ENCODE measurements at places on chromosomes 12 and 14.

DNA sequence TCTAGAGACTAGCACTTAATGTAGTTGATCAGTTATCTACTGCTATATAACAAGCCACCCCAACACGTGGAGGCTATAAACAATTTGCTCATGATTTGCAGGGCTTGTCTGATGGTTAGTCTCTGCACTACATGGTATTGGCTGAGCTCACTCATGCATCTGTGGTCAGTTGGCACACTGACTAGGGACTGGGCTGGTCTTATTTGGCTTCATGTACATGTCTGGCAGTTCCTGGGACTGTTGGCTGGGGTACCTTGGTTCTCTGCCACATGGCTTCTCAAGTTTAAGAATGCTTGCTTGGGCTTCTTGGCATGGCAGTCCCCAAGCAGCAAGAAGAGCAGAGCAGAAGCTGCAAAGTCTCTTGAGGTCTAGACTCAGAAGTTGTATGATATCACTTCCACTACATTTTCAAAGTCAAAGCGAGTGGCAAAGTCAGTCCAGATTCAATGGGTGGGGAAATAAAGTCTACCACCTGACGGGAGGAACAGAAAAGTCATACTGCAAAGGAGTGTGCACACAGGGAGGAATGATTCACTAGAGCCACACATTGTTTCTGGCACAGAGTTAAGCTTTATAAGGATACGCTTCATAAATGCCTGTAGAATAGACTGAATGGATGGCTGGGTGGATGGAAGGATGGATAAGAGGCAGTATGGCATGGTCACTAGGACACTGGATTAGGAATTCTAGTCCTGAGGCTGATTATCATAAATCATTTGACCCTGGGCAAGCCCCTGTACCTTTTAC, 44.8 kb upstream of the PTHLH start:
- no peak for DNase-seq

GRCh38 chr12:121568971-121569751, 11.7 kb downstream of the KDM2B start:
- no peak for DNase-seq

DNA sequence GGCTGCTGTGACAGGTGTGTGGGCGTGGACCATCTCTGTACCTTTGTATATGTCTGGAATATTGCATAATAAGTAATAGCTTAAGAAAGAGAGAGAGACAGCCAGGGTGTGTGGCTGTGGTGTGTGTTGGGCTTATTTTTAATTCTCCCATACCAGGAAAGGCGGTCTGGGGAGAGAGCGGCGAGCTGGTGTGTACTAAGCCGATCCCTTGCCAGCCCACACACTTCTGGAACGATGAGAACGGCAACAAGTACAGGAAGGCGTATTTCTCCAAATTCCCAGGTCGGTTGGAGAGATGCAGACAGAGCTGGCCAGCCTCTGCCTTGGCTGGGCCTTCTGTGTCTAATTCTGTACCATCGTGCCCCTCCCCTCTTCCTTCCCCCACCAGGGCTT, 63.9 kb downstream of the AACS start:
- no peak for DNase-seq

DNA sequence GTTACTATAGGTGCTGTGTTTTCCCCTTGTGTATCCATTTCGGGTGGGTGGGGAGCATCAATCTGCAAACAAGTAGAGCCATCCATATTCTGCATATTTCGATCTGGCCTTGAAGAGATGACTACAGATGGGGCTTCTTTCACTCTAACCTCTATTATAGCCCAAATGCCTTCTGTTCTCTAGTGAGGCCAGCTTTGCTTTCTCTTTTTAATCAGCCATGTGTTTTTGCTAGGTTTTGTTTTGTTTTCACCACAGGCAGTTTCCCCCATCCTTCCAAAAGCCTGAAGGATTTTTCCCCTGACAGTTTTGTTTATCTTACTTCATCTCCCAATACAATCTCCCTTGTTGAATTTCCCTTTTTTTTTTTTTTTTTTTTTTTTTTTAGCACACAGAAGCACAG, 224.1 kb downstream of the BTG1 start:
- no peak for DNase-seq

DNA sequence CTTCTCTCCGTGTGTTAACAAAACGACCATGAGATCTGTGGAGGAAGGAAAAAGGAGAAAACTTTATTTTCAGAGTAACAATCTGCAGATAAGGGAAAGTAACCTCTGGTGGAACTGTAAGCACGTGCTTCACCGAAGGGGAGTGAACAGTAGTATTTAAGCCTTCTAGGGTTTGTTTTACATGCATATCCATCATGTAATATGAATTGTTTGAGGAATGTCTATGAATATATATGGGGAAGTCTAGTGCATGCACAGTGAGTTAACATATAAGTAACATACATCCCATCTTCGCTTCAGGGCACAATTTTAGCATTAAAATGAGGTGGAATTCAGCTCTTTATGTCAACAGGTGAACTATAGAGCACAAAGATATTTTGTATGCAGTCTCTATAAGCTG, 101.1 kb downstream of the FUT8 start:
- DNase-seq = no peak

DNA sequence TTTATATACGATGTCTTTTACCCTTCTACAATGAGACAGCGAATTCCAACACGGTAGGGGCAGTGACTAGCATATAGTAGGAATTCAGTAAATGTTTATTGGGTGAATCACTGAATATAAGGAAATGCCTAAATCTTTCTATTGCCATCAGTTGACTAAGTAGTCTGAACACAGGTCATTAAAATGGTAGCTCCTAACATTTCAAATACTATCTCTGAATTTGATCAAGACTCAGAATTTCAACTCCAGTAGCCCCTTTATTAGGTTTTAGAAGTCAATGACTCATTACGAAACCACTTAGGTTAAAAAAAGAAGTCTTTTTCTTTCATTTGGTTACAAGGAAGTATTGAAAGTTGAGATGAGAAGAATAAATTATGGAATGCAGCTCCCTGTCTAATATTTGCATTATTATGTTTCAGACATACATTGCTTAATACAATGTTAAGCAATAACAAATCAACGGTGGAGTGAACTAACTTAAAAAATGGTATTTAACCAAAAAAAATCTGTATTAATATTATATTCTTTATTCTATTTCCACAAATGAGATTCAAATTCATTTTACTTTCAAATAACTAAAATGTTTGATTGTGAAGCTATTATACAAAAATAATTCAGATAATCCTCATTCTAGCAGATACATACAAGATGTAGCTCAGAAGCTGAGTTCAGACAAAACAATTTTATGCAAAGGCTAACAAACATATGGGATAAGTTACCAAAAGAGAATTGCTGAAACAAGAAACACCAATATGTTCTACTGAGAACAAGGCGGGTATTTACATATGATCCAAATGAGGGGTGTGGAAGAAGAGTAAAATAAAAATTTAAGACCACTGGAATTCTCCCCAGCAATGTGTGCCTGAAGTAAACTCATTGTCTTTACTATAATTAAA, 302.7 kb downstream of the CEP128 start:
- DNase-seq = no peak

DNA sequence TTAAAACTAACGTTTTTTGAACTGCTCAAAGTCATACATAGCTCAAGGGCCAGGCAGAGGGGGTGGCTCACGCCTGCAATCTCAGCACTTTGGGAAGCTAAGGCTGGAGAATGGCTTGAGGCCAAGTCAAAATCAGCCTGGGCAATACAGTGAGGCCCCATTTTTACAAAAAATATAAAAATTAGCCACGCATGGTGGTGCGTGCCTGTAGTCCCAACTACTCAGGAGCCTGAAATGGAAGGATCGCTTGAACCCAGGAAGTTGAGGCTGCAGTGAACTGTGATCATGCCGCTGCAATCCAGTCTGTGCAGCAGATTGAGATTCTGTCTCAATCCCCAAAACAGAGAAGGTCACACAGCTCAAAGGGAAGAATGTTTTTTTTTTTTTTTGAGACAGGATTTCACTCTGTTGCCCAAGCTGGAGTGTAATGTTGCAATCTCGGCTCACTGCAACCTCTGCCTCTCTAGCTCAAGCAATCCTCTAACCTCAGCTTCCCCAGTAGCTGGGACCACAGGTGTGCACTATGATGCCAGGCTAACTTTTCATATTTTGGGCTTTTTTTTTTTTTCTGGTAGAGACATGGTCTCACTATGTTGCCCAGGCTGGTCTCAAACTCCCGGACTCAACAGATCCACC, 2.9 kb downstream of the RBM23 start:
- no peak for DNase-seq

GRCh38 chr12:67911789-67912188, 77.5 kb upstream of the IFNG-AS1 start:
- DNase-seq = no peak

- no peak for DNase-seq
These were observed 32.8 kb downstream of the CLIP1 start for GRCh38 chr12:122389677-122390076.

DNA sequence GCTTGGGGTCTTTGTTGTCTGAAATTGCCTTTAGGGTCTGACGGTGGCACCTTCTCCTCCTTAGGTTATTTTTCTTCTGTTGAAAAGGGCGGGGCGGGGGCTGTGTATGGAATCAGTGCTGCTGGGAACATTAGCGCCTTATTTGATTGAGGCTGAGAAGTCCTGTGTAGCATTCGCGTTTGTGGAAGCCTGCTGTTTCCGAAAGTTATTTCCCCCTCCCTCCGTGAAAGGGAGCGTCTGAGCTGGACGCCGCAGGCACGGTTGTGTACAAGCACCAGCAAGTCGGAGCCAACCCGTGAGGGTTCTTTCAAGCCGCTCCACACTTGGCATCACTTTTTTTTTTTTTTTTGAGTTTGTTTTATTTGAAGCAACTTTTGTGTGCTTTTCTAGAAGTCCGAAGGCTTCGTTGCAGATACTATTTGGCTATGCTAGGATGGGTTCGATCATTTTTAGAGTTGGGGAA, 1.1 kb downstream of the SYNE2 start:
- peak; percentile 57 for DNase-seq

- DNase-seq = no peak
These were observed 97.5 kb downstream of the ZFP36L1 start for GRCh38 chr14:68695326-68695768.

DNA sequence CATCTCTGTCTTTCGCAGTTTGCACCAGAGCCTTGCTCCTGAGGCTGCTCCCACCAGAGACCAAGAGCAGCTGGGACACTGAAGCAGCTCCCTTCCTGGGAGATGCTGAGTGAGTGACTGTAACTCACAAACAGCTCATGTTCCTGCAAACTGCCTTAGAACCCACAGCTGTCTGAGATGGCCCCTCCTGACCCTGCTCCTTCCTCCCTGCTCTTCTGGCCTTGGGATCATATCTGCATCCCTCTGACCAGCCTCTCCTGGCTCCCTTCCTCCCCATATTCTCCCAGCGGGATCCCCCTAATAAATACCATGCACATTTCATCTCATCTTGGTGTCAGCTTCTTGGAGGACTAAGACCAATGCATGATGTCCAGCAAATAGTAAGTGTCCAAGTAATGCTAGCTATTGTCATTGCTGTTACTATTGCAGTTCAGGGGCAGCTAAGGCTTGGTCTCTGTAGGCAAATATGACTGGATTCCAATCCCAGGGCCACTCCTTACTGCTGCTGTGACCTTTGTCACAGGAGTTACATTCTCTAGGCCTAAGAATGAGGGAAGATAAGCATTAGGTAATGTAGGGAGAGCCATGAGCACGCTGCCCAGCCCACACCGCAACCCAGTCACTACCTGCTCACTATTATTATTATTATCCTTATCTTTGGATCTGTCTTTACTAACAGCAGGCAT, 47.9 kb downstream of the SYNE3 start:
- DNase-seq = no peak

GRCh38 chr12:105948331-105948730, 190.4 kb downstream of the NUAK1 start:
- DNase-seq = no peak

Data from activated CD4-positive, alpha-beta T cell treated with anti-CD3 and anti-CD28 coated beads, Interleukin-2, amount 50 U/mL, for 1 hour (primary cell).